ENCODE measurements at places on chromosomes 1 and 21.

DNA sequence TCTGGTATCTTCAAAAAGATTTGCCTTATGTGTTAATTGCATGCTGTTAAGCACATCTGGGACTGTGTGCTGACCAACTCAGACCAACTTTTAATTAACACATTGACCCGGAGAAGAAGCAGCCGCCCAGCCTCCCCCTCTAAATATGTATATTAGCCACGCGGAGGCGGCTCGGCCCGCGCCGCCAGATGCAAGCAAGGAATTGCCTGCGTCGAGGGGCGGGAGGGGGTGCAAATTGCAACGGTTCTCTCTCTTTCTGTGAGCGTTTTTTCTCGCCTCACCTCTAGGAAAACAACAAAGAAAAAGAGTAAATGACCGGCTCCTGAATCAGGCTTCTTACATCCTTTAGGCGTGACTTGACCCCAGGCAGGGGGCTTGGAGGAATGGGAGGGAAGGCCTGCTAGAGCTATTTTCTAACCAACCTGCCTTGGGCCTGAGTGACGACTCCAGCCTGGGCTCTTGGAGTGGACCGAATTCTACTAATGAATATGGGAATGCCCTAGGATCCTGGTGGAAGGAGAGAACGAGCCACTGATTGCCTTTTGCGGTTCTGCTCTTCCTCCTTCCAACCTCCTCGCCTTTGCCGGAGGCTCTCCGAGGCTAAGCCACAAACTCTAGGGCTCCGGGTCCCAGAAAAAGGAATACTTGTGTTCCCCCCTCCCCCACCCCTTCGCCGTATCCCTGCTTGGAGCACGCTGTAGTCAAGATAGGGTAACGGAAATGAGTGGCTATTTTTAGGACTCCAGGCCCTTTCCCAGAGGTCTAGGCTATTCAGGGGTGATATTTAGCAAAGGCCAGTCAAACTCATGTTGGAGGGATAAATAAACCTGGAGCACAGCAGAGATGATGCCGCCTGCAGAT, 417.0 kb upstream of the ESRRG start:
- DNase-seq: no peak

- no peak for DNase-seq
These were observed 921 bp downstream of the SMPDL3B start for GRCh38 chr1:27935721-27936120.

DNA sequence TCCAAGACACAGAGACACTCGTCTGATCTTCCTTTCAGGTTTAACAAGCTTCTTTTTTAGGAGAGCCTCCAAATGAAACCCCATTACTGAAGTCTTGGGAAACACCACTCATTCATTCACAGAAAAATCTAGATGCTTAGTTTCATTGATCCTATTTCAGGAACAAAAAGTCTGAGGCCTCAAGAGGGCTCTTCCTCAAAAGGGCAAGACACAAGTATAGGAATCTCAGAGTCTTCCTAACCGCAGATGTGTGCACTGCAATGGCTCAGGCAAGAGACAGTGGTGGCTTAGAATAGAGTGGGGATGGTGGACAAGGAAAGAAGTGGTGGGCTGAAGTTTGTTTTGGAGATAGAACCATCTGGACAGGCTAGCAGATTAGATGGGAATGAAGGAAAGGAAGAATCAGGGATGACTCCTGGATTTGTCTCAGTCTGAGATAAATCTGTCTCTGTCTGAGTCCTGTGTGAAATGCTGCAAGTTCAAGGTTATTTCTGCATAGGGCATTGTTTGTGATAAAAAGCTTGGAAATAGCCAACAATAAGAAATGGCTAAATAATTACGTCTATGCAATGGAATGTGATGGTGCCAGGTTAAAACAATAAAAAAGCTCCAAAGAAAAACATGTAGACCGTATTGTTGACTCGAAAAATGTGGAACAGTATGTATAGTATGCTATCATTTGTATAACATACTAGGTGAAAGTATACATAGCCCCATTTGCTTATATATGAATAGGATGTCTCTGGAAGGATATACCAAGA, 8.9 kb upstream of the CTSE start:
- no peak for DNase-seq

GRCh38 chr1:170265234-170265633, 119.5 kb downstream of the NTMT2 start:
- DNase-seq: no peak

GRCh38 chr1:64312431-64312830, 109.0 kb downstream of the UBE2U start:
- no peak for DNase-seq

GRCh38 chr1:180778782-180779398, 133.8 kb upstream of the KIAA1614 start:
- DNase-seq: peak; percentile 12

GRCh38 chr1:185917646-185918045, 183.5 kb downstream of the HMCN1 start:
- DNase-seq: no peak

DNA sequence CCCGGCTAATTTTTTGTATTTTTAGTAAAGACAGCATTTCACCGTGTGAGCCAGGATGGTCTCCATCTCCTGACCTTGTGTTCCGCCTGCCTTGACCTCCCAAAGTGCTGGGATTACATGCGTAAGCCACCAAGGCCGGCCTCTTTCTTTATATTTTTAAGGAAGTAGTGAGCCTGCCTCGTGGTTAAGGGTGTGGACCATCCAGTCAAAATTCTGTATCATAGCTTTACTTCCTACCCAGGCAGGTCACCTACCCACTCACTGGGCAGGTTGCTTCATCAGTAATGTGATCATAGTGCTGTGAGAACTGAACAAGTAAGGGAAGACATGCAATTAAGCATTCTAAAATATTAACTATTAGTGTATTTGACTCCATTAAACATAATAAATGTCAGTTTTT, 8.1 kb upstream of the ACOT7 start:
- DNase-seq: no peak

GRCh38 chr1:20057886-20058420, 12.0 kb upstream of the PLA2G5 start:
- no peak for DNase-seq

DNA sequence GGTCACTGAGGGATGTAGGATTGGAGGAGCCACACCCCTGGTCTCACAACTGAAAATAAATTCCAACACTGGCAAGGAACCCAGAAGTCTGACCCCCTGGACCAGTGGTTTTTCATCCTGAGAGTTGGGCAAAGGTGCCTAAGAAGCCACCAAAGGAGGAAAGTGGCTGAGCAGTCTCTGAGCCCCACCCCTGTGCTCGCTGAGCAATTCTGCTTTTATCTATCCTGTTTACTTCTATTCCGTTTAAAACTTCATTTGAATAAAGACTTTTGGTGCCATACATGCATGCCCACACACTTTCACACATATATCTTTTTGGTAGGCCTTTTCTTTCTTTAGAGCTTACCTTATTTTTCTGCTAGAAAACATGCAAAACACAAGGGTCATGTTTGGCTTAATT, 13.9 kb upstream of the CD53 start:
- DNase-seq: no peak

DNA sequence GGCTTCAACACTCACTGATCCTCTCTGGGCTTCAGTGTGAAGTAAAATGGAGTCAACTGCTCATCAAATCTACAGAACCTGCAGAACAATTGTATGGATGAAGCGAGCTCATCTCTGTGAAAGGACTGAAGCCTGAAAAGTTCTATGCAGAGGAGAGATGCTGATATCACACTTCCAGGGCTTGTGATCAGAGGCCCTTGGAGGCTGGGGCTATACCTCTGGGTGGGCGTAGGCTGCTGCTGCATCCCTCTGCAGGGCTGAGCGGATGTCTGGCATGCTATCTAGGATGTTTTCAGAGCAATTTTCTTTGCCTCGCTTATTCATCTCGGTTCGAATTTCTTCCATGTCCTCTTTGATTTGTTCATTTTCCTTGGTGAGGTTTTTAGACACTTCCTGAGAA, 17.6 kb downstream of the OLFML2B start:
- no peak for DNase-seq

- no peak for DNase-seq
These were observed 5.0 kb downstream of the ZNF691 start for GRCh38 chr1:42851420-42851819.

DNA sequence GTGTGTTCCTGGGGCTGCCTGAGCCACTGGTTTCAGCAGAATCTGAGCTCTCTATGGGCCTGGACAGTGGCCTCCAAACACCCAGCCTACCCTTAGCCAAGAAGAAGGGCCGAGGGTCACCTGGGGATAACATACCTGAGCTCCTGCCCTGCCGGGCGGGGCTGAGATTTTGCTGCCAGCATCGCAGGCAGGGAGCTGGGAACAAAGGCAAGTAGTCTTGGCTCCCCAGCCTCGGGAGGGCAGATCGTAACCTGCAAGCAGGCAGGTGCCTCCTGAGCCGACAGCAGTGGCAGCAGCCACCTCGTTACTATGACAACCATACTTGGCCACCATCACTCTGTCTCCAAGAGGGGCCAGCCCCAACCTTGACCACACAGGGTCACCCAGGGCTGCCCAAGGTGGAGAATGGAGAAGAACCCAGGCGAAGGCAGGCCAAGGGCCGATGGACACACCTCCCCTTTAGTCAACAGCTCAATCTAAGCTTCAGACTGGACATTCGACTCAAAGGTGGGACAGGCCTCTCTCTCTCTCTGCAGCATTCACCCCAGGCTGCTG, 54.6 kb downstream of the TOMM20 start:
- DNase-seq: no peak

- DNase-seq: no peak
These were observed 71.1 kb upstream of the AKT3 start for GRCh38 chr1:243921111-243921510.

DNA sequence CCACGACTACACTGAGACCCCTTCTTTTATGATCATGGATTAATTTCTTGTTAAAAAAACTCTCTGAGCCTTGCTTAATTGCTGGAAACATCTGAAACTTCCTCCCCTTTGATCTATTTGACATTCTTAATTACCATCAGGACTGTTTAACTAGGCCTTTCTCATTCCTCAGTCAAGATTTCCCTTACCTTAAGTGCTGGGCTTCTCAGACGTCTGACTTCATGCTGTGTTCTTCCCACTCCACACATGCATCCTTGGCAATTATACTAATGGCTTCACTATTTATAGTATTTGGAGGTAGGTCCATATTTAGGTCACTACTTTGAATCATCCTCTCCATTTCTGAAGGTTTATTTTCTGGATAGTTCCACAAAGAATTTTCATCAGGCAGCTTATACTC, 341.3 kb upstream of the TMPRSS15 start:
- DNase-seq: no peak

DNA sequence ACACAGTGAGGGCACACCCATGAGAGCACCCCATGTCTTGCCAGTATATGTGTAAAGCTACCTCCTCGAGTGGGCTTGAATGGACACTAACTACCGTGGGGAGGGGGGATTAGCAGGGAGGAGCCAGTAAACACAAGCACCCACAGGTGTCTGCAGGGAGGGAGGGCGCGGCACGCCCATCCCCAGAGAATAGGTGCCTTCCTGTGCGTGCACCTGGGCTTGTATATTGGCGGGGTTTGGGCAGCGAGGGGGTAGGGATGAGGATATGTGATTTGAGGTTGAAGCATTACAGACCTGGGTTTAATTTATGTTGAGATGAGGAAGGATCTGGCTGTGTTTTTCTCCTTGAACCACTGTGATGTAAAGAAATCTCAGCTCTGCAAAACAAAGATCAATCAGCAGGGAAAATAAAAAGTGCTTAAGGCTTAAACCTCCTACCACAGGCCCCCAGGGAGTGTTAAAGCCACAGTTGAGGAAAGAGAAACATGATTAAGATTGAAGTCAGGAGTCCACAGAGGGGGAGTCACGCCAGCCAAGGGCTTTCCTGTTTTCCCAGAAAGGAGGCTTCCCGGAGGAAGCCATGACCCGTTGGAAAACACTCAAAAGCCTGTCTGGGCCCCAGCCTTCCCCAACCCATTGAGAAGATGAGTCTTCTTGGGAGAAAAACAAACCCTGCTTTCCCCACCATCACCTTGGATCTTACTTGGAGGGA, 80.0 kb downstream of the CAMK2N1 start:
- no peak for DNase-seq

GRCh38 chr1:209155546-209155945, 428.0 kb upstream of the CAMK1G start:
- DNase-seq: no peak

- no peak for DNase-seq
These were observed 114.6 kb downstream of the MRPS6 start for GRCh38 chr21:34187935-34188334.

DNA sequence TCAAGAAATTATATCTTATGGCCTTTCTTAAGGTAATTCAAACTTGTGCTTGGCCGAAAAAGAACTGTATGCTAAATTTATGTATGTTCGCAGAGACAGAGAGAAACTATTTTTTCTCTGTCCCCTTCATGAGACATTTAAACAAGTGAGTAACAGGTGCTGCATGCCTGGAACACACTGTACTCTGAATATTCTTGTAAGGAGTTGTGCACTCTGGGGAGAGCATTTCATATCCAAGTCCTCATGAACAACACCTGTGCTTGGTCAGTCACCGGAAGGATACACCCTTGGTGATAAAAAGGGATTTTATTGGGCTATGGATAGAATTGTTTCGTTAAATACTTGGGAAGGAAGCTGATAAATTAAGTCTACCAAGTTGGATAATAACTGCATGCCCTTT, 220.8 kb upstream of the NRIP1 start:
- DNase-seq: no peak

- no peak for DNase-seq
These were observed 18.7 kb downstream of the TMEM50A start for GRCh38 chr1:25356848-25357247.

- no peak for DNase-seq
These were observed 5.7 kb upstream of the COL6A2 start for GRCh38 chr21:46092026-46092764.

DNA sequence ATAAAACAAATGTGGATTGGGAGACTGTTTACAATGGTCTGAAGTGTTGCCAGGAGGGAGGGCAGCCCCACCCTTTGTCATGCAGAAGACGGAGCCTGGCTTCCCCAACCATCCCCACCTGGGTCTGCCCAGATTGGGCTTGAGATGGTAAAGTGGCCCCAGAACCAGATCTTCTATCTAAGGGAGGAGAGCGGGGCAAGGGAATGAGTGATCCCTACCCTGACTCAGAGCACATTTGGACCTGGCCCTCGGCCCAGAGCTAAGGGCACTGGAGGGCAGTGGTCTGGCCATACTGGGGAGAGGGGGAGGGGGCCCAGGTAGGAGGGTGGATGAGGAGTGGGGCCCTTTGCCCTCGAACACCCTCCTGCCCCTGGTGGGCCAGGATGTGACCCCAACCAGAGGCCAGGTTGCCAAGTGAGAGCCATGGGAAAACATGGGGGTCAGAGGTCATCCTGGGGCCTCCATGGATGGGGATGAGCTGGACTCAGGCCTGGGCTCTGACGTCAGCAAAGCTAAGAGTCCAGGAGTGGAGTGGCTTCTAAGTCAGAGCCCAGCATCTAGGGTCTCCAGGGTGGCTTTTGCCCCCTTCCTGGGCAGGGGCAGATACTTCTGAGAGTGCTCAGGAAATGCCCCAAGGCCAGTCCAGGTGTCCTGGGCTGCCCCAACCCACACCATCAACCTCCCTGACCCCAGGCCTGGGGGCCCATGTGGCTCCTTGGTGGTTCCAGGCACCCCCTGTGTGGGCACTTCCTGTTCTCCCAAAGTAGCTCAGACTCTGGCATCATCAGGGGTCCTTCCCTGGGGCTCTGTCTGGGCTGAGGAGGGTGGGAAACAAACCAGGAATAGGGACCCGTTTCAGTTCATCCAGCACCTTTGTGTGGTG, 1.6 kb upstream of the LEFTY1 start:
- DNase-seq: no peak
